IMR-90 (cell line): ENCODE measurements at places on chromosomes 7 and 10. TPM values are rescaled to one million over a fixed set of nuclear protein-coding genes. Genes with fewer than 3 reads are reported as not detected.

GRCh38 chr7:134954197-134955082 is 31.9 kb upstream of the AGBL3 start:
- peak; percentile 54 for DNase-seq
- no peaks in the 10 kb centered on the region for H3K27me3 ChIP-seq
- no peak overlapping the region for H3K4me3 ChIP-seq
- H3K27ac ChIP-seq, result peak overlapping the region; percentile 7; the same call in 1 of the 2 replicates
- H3K36me3 ChIP-seq, result peaks cover 72% of the 10 kb centered on the region
- no peaks in the 10 kb centered on the region for H3K4me1 ChIP-seq

- H3K4me1 ChIP-seq, result no peaks in the 10 kb centered on the region
These were observed 107.7 kb upstream of the KCND2 start for GRCh38 chr7:120165227-120165626.

- no peaks in the 10 kb centered on the region for H3K4me1 ChIP-seq
- H3K36me3 ChIP-seq, result no peaks in the 10 kb centered on the region
- H3K27me3 ChIP-seq, result no peaks in the 10 kb centered on the region
- no peak overlapping the region for H3K27ac ChIP-seq
- peak; percentile 0 for DNase-seq
These were observed 19.2 kb downstream of the AKR1C8 start for GRCh38 chr10:5165738-5166137.

DNA sequence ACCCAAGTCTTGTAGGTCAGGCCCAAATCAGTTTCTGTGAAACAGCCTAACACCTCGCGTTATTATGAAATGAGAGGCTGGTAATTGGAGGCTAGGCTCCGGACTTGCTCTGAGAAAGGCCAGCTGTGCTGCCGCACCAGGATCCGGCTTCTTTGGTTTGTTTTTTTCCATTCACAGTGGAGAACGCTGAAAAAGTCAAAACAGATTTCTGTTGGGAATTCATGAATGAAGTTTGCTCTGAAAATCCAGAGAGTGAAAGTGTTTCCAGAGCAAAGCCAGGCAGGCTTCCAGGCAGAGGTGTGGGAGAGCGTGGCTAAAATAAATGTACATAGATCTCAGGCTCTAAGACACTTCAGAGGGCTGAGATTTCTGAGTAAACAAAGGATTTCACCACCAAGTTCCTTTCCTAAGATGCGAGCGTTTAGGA is 240.1 kb downstream of the TRIL start:
- H3K36me3 ChIP-seq, result peaks cover 2% of the 10 kb centered on the region; the same call in 1 of the 2 replicates
- no peaks in the 10 kb centered on the region for H3K27me3 ChIP-seq
- no peak overlapping the region for H3K27ac ChIP-seq
- no peak for DNase-seq
- no peaks in the 10 kb centered on the region for H3K4me1 ChIP-seq
- H3K4me3 ChIP-seq, result no peak overlapping the region

DNA sequence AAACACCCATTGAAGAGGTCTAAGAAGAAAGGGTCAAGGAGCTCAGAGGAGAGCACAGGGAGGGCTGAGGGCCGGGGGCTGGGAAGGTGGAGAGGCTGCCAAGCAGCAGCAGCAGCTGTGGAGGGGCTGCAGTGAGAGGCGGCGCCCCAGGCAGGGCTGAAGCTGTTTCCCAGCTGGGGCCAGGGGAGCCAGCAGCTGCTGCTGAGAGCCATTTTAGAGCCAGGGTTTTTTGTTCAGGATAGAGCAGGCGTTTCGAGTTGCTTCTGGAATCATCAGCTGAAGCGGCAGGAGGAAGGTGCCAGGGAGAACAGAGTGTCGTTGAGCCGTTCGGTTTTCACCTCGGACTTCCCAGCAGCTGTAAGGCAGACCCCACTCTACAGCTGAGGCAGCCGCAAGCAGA is 62.7 kb downstream of the LANCL2 start:
- H3K36me3 ChIP-seq, result peaks cover 8% of the 10 kb centered on the region
- H3K27ac ChIP-seq, result no peak overlapping the region
- H3K4me1 ChIP-seq, result peaks cover 18% of the 10 kb centered on the region
- H3K4me3 ChIP-seq, result no peak overlapping the region
- no peaks in the 10 kb centered on the region for H3K27me3 ChIP-seq
- no peak for DNase-seq

DNA sequence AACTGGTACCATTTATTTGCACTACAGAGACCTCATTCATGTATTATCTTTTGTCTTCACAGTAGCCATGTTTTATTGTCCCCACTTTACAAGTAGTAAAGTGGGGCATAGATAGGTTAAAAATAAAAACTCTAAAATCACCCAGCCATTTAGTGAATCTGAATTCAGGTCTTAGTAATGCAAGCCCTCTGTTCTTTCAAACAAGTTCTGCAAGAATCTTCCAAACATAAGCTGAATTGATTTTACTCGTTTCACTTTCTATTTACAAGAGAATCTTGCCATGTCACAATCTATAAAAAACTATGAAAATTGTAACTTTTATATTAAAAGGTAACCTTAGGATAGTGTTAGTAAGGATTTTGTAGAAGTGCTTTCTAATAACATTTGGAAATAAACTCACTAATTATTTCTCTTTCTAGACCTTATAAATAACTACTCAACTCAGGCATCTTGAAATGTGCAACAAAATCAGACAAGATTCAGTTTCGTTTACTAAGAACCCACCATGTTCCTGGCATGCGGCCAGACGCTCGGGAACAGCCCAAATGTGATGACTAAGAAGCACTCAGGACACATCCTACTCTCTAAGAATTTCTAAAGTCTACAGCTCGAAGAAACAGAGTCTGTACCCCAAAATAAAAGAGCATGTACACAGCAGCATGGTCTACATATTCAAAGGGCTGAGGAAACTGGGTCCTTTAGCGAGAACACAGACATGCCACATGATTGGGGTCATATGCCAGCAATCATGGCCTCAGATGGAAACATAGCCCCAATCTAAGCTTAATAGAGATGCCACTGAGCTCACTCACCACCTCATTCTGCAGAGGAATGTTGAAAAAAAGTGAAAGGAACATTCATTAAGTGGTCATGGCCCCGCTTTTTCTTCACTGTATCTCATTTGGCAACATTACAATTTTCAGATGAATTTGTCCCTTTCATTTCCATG is 167.6 kb downstream of the AMPH start:
- peaks cover 1% of the 10 kb centered on the region; the same call in 1 of the 2 replicates for H3K4me1 ChIP-seq
- H3K27ac ChIP-seq, result no peak overlapping the region
- H3K27me3 ChIP-seq, result no peaks in the 10 kb centered on the region
- DNase-seq, result peak; percentile 77

DNA sequence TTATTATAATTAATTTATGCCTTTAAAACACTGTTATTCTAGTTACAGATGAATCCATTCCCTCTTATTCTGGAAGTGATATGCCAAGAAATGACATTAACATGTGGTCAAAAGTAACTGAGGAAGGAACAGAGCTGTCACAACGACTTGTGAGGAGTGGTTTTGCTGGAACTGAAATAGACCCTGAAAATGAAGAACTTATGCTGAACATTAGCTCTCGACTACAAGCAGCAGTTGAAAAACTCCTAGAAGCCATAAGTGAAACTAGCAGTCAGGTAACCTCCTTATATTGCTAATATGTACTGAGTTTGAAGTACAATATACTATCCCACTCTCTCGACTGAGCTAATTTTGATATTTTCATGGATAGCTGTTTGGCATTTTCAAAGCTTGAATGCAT is 81.6 kb downstream of the CYP51A1 start:
- DNase-seq, result no peak
- H3K36me3 ChIP-seq, result peaks cover 9% of the 10 kb centered on the region; the same call in 1 of the 2 replicates
- no peak overlapping the region for H3K4me3 ChIP-seq
- H3K27me3 ChIP-seq, result no peaks in the 10 kb centered on the region

The ADRB1 gene
- total RNA-seq, result not detected in 2 replicates

The HDAC9 gene
- total RNA-seq, result 24.2 and 24.7 TPM in 2 replicates
